Adrenal gland (tissue), 19 donors: ENCODE measurements at places on chromosomes 13 and 19. TPM values are rescaled to one million over a fixed set of nuclear protein-coding genes. Genes with fewer than 3 reads are reported as not detected.

GRCh38 chr19:34348899-34349487 is 16.0 kb upstream of the GPI start:
- H3K36me3 ChIP-seq = peaks cover 51% of the 10 kb centered on the region
- peak; percentile 10 for DNase-seq
- H3K4me3 ChIP-seq = no peak overlapping the region

- H3K36me3 ChIP-seq = no peaks in the 10 kb centered on the region
- H3K27ac ChIP-seq = peak overlapping the region; percentile 69
Measured at GRCh38 chr13:110340812-110341444, 33.8 kb downstream of the COL4A2 start.

Gene GZMM
- total RNA-seq = 2.4 TPM

Gene PSG5
- not detected for total RNA-seq

- peaks cover 4% of the 10 kb centered on the region for H3K4me1 ChIP-seq
- H3K36me3 ChIP-seq = no peaks in the 10 kb centered on the region
- H3K27me3 ChIP-seq = no peaks in the 10 kb centered on the region
- no peak overlapping the region for H3K27ac ChIP-seq
Measured at GRCh38 chr19:31347828-31348392, 1.3 kb downstream of the TSHZ3 start.

GRCh38 chr13:111948281-111948680 is 118.7 kb upstream of the SOX1 start:
- no peaks in the 10 kb centered on the region for H3K36me3 ChIP-seq
- no peaks in the 10 kb centered on the region for H3K4me1 ChIP-seq
- no peak overlapping the region for H3K4me3 ChIP-seq
- no peak overlapping the region for H3K27ac ChIP-seq
- peak; percentile 35 for DNase-seq

GRCh38 chr13:113965383-113965874 is 8.4 kb downstream of the C13orf46 start:
- no peak overlapping the region for H3K4me3 ChIP-seq
- H3K27me3 ChIP-seq = no peaks in the 10 kb centered on the region
- H3K27ac ChIP-seq = no peak overlapping the region
- no peak for DNase-seq
- H3K36me3 ChIP-seq = no peaks in the 10 kb centered on the region
- no peaks in the 10 kb centered on the region for H3K4me1 ChIP-seq

Gene SHISA7
- 0.41 TPM for total RNA-seq

- peaks cover 7% of the 10 kb centered on the region for H3K4me1 ChIP-seq
- no peaks in the 10 kb centered on the region for H3K27me3 ChIP-seq
- H3K4me3 ChIP-seq = no peak overlapping the region
- peak overlapping the region; percentile 32 for H3K27ac ChIP-seq
- DNase-seq = peak; percentile 78
Measured at GRCh38 chr19:38736036-38736412, 8.2 kb downstream of the CAPN12 start.

- H3K27ac ChIP-seq = no peak within 1 kb of the TSS
- H3K4me3 ChIP-seq = no peak within 1 kb of the TSS
- H3K36me3 ChIP-seq = no peaks in the 10 kb centered on the region
- DNase-seq = no peak
- peaks cover 57% of the 10 kb centered on the region for H3K27me3 ChIP-seq
Measured at GRCh38 chr19:38224014-38224862, at the start of gene DPF1. DPF1 (minus strand) TSS chr19:38224222; CDS start chr19:38224142, 80 bp downstream.

- no peak for DNase-seq
- no peaks in the 10 kb centered on the region for H3K4me1 ChIP-seq
- H3K27ac ChIP-seq = no peak within 1 kb of the TSS
- peaks cover 38% of the 10 kb centered on the region for H3K27me3 ChIP-seq
- H3K4me3 ChIP-seq = no peak within 1 kb of the TSS
Measured at GRCh38 chr19:1000095-1000494, at the start of gene GRIN3B. GRIN3B (plus strand) TSS chr19:1000419; CDS start chr19:1000438, 19 bp downstream.

DNA sequence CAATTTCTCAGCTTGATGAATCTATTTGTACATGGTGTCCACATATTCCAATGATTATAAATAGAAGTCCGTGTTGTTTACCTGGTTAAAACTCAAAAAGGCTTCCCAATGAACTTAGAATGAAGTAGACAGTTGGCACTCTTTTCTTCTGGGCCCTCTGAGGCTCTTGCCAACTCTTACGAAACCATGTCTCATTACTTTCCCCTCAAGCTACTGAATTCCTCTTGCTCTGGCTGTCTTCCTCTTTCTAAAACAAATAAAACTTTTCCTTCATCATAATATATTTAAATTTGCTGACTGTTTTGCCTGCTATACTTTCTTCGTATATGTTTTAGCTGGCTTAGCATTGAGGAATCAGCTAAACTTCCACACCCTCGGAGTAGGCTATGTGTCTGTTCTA is 139.7 kb downstream of the SLITRK6 start:
- H3K4me1 ChIP-seq = no peaks in the 10 kb centered on the region
- H3K27ac ChIP-seq = no peak overlapping the region
- H3K27me3 ChIP-seq = no peaks in the 10 kb centered on the region
- no peak for DNase-seq
- no peak overlapping the region for H3K4me3 ChIP-seq

- no peak overlapping the region for H3K27ac ChIP-seq
- no peaks in the 10 kb centered on the region for H3K27me3 ChIP-seq
- H3K36me3 ChIP-seq = no peaks in the 10 kb centered on the region
- peaks cover 22% of the 10 kb centered on the region for H3K4me1 ChIP-seq
- H3K4me3 ChIP-seq = no peak overlapping the region
- DNase-seq = no peak
Measured at GRCh38 chr19:15128162-15128770, 21.1 kb downstream of the SYDE1 start.

DNA sequence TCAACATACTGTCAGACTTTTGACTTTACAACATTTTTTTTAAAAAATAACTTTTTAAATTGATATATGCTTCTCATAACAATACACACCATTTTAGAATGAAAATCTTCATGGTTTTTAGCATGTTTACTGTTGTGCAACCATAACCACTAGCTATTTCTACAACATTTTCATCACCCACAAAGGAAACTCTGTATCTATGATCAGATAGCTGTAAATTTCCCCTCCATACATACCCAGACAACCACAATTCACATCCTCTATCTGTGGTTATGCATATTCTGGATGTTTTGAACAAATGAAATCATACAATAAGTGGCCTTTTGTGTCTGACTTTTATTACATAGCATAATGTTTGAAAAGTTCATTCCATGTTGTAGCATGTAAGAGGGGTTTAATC is 1666.0 kb downstream of the EFNB2 start:
- no peaks in the 10 kb centered on the region for H3K27me3 ChIP-seq
- no peaks in the 10 kb centered on the region for H3K36me3 ChIP-seq
- H3K4me3 ChIP-seq = no peak overlapping the region
- DNase-seq = no peak
- H3K27ac ChIP-seq = no peak overlapping the region
- no peaks in the 10 kb centered on the region for H3K4me1 ChIP-seq

- no peaks in the 10 kb centered on the region for H3K36me3 ChIP-seq
- H3K4me3 ChIP-seq = no peak overlapping the region
Measured at GRCh38 chr13:96299235-96299634, 209.3 kb downstream of the HS6ST3 start.

Gene C19orf67
- not detected for total RNA-seq

DNA sequence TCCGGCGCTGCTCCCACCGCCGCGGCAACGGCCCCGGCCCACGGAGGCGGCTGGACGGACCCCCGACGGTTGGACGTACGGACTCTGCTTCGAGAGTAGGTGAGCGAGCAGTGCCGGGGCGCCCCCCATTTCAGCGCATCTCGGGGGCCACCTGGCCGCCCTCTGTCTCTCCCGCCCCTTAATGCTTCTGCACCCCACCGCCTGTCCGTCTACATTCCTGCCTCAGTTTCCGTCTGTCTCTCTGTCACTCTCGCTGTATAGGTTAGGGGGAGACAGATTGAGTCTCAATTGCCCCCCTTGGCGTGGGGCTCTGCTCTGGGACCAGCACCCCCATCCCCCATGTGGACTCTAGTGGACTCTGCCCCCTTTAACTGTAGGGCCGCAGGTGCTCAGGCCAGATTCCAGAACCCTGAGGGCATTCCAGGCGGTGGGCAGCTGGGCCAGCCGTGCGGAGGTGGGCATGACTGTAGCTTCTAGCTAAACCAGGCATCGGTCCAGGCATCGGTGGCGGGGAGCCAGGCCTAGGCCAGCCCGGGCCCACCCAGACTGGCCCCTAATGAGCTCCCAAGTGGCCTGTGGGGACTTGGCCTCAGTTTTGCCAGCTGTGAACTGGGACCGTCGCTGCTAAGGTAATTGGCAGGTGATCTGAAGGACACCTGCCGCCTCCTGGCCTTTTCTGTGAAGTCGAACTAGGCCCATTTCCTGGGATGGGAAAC is 373 bp downstream of the TNFAIP8L1 start:
- peaks cover 10% of the 10 kb centered on the region for H3K4me1 ChIP-seq
- no peak overlapping the region for H3K27ac ChIP-seq
- peak; percentile 53 for DNase-seq
- H3K27me3 ChIP-seq = no peaks in the 10 kb centered on the region
- H3K36me3 ChIP-seq = no peaks in the 10 kb centered on the region

DNA sequence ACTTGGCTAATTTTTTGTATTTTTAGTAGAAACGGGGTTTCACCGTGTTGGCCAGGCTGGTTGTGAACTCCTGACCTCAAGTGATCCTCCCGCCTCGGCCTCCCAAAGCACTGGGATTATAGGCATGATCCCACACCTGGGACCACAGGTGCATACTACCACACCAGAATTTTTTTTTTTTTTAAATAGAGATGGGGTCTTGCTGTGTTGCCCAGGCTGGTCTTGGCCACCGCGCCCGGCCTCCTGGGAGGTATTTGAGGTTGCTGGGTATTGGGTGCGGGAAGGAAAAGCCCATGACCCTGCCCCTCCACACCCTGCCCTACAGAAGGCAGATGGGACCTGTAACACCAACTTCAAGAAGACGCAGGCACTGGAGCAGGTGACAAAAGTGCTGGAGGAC is 13.6 kb downstream of the ACTMAP start:
- no peak overlapping the region for H3K27ac ChIP-seq
- no peak overlapping the region for H3K4me3 ChIP-seq
- no peaks in the 10 kb centered on the region for H3K36me3 ChIP-seq

Gene ADM5
- 1.2 TPM for total RNA-seq

DNA sequence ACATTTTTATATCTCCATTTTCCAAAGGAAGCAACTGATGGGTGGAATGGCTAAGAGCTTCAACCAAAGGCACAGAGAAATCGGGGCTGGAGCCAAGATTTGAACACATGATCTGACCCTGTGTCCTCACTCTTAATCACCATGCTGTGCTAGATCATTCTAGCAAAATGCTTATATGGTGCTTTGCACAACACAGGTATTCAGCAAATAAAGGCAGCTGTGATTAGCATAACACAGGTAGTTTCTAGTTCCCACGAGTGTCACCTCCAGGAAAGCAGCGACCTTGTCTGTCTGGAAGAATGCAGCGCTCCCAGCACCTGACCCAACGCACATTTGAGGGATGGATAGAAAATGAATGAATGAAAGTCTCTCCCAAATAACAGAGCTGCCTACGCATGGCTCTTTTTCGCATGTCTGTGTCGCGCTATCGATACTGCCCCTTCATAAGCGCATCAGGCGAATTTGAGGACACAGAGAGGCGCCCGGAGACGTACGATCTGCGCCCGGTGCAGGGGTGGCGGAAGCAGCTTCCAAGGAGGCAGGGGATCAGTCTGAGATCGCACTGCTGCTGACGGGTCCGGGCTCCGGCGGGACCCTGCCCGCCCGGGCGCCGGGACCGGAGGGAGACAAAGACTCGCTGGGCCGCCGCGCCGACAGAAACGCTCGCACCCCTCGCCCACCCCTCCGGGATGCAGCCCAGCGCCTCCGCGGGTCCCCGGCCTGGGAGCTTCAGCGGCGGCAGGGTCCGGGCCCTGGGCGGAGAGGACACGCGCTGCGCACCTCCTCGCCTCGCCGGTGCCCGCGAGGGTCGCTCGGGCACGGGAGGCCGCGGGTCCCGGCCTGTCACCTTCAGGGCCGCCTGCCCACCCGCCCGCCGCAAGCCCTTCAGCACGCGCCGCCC is 609 bp downstream of the EPS15L1 start:
- no peaks in the 10 kb centered on the region for H3K36me3 ChIP-seq
- H3K27me3 ChIP-seq = no peaks in the 10 kb centered on the region
- H3K4me1 ChIP-seq = peaks cover 21% of the 10 kb centered on the region
- no peak for DNase-seq
- H3K4me3 ChIP-seq = peak overlapping the region; percentile 85

Gene TPT1
- total RNA-seq = 3,037 TPM

- H3K36me3 ChIP-seq = no peaks in the 10 kb centered on the region
- no peak overlapping the region for H3K27ac ChIP-seq
- no peaks in the 10 kb centered on the region for H3K27me3 ChIP-seq
- no peaks in the 10 kb centered on the region for H3K4me1 ChIP-seq
- no peak overlapping the region for H3K4me3 ChIP-seq
Measured at GRCh38 chr19:35397064-35397463, 26.2 kb downstream of the GPR42 start.

GRCh38 chr19:50319156-50319555 is 10.0 kb downstream of the KCNC3 start:
- no peak overlapping the region for H3K27ac ChIP-seq
- no peaks in the 10 kb centered on the region for H3K4me1 ChIP-seq
- H3K27me3 ChIP-seq = peaks cover 12% of the 10 kb centered on the region
- no peak overlapping the region for H3K4me3 ChIP-seq
- H3K36me3 ChIP-seq = no peaks in the 10 kb centered on the region

Gene CYP2S1
- 2.3 TPM for total RNA-seq

GRCh38 chr19:18848878-18849661 is 17.3 kb downstream of the UPF1 start:
- H3K27ac ChIP-seq = peak overlapping the region; percentile 89
- no peaks in the 10 kb centered on the region for H3K27me3 ChIP-seq
- no peak for DNase-seq
- H3K4me3 ChIP-seq = no peak overlapping the region
- H3K36me3 ChIP-seq = no peaks in the 10 kb centered on the region

- no peak overlapping the region for H3K27ac ChIP-seq
- no peaks in the 10 kb centered on the region for H3K27me3 ChIP-seq
- DNase-seq = no peak
- H3K4me3 ChIP-seq = no peak overlapping the region
Measured at GRCh38 chr13:24313439-24313838, 4.1 kb downstream of the C1QTNF9 start.

GRCh38 chr13:35850569-35850968 is 280.6 kb downstream of the DCLK1 start:
- no peaks in the 10 kb centered on the region for H3K36me3 ChIP-seq
- no peaks in the 10 kb centered on the region for H3K4me1 ChIP-seq
- H3K27ac ChIP-seq = no peak overlapping the region
- no peak for DNase-seq
- H3K27me3 ChIP-seq = no peaks in the 10 kb centered on the region
- no peak overlapping the region for H3K4me3 ChIP-seq
